Natural killer cell (primary cell): ENCODE measurements at places on chromosomes 2 and 18. TPM values are rescaled to one million over a fixed set of nuclear protein-coding genes. Genes with fewer than 3 reads are reported as not detected.

- no peak overlapping the region for H3K4me3 ChIP-seq
- H3K4me1 ChIP-seq: no peaks in the 10 kb centered on the region
- no peaks in the 10 kb centered on the region for H3K27me3 ChIP-seq
- DNase-seq: no peak
Observed at GRCh38 chr2:186887107-186888090, 38.4 kb upstream of the ZSWIM2 start.

GRCh38 chr18:4987452-4988405 lies 209.3 kb downstream of the AKAIN1 start:
- no peak overlapping the region for H3K4me3 ChIP-seq
- no peaks in the 10 kb centered on the region for H3K4me1 ChIP-seq
- no peak overlapping the region for H3K27ac ChIP-seq
- H3K27me3 ChIP-seq: no peaks in the 10 kb centered on the region
- DNase-seq: no peak

GRCh38 chr18:57084331-57085271 lies 62.3 kb upstream of the BOD1L2 start:
- no peaks in the 10 kb centered on the region for H3K36me3 ChIP-seq
- H3K4me3 ChIP-seq: no peak overlapping the region
- no peak for DNase-seq
- no peak overlapping the region for H3K27ac ChIP-seq
- H3K27me3 ChIP-seq: no peaks in the 10 kb centered on the region
- H3K4me1 ChIP-seq: peaks cover 7% of the 10 kb centered on the region

- no peaks in the 10 kb centered on the region for H3K36me3 ChIP-seq
- H3K4me1 ChIP-seq: no peaks in the 10 kb centered on the region
- no peaks in the 10 kb centered on the region for H3K27me3 ChIP-seq
- DNase-seq: no peak
Observed at GRCh38 chr2:223368481-223368880, 233.7 kb downstream of the SCG2 start.

GRCh38 chr2:39689876-39690275 lies 24.2 kb downstream of the TMEM178A start:
- no peaks in the 10 kb centered on the region for H3K27me3 ChIP-seq
- no peaks in the 10 kb centered on the region for H3K4me1 ChIP-seq
- no peak overlapping the region for H3K4me3 ChIP-seq
- no peak for DNase-seq
- H3K36me3 ChIP-seq: no peaks in the 10 kb centered on the region
- no peak overlapping the region for H3K27ac ChIP-seq

DNA sequence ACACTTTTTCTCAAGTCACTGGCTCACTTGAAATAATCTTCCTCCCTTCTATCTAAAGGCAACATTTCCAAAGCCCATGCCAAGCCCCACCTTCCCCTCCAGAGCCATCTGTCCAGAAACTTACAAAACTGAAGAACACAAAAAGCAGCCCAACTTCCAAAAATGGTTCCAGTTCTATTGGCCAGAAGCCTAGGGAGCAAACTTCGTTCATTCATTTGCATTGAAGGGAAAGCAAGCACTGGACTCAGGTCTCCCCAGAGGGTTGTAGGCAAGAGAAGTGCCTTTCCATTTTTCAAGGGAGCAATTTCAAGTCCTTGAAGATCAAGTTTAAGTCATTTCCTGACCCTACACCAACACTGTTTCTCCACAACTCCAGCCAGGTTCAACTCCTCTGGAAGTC lies 585.0 kb downstream of the BCL11A start:
- DNase-seq: no peak
- no peaks in the 10 kb centered on the region for H3K4me1 ChIP-seq
- H3K27me3 ChIP-seq: no peaks in the 10 kb centered on the region
- no peak overlapping the region for H3K27ac ChIP-seq

GRCh38 chr2:115183144-115183543 lies 740.7 kb downstream of the DPP10 start:
- H3K4me3 ChIP-seq: no peak overlapping the region
- no peak for DNase-seq
- no peaks in the 10 kb centered on the region for H3K4me1 ChIP-seq
- no peaks in the 10 kb centered on the region for H3K36me3 ChIP-seq
- no peak overlapping the region for H3K27ac ChIP-seq

DNA sequence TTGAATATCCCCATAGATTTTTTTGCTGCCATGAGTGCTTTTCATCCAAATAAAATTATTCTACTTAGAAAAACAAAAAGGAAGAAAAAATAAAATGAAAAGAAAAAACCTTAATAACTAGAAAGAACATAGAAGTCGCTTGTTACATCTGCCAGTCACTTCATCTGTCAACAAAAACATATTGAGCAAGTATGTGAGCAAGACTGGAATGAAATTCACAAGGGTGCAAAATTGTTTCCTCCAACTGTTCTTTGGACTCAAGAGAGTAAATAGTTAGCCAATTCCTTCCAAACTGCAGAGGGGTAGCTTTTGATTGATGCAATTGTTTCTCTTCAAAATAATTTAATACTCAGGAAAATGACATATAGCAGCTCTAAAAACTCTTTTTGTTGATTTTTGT lies 336.3 kb upstream of the CDH7 start:
- no peaks in the 10 kb centered on the region for H3K4me1 ChIP-seq
- no peak for DNase-seq
- H3K27me3 ChIP-seq: no peaks in the 10 kb centered on the region
- H3K4me3 ChIP-seq: no peak overlapping the region
- H3K36me3 ChIP-seq: no peaks in the 10 kb centered on the region

GRCh38 chr2:198385326-198385725 lies 580.9 kb downstream of the PLCL1 start:
- DNase-seq: no peak
- no peaks in the 10 kb centered on the region for H3K4me1 ChIP-seq
- no peak overlapping the region for H3K4me3 ChIP-seq
- no peaks in the 10 kb centered on the region for H3K36me3 ChIP-seq
- peaks cover 2% of the 10 kb centered on the region for H3K27me3 ChIP-seq

GRCh38 chr2:228181098-228182019 lies at the start of gene SPHKAP:
SPHKAP (minus strand) TSS chr2:228181687; CDS start chr2:228181598, 89 bp downstream.
- no peaks in the 10 kb centered on the region for H3K27me3 ChIP-seq
- no peak for DNase-seq
- H3K4me1 ChIP-seq: no peaks in the 10 kb centered on the region
- no peaks in the 10 kb centered on the region for H3K36me3 ChIP-seq
- H3K27ac ChIP-seq: no peak within 1 kb of the TSS

DNA sequence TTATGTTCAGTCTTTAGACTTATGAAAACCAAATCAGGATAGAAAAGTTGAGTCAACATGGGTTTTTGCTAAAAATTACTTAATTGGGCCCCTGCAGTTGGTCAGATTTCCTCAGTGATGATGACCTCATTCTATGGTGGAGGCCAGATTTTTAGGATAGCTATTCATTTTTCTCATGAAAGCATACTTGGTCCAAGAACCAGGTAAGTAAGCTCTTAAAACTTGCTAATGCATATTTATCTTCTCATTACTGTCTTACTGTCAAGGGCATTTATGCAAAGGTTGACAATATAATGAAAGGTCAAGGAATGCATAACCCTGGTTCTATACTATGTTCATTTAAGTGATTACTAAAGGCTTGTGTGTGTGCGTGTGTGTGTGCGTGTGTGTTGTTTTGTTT lies 650.6 kb downstream of the SATB2 start:
- no peaks in the 10 kb centered on the region for H3K36me3 ChIP-seq
- no peaks in the 10 kb centered on the region for H3K4me1 ChIP-seq
- no peaks in the 10 kb centered on the region for H3K27me3 ChIP-seq

DNA sequence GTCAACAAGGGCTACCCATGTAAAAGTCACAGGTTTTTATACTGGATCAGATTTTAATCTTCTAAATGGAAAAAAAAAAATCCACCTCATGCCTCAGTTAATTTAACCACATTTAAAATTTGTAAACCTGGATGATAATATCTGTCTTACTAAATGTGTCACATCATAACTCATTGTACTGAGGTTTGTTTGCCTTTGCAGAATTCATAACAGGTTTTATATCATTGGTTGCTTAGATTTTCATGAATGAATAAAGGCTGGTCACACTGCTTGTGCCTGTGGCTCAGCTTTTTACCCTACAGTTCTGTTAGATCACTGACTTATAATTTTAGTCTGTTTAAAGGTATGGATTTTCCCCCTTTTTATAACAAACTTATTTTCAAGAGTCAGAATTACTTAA lies 48.9 kb downstream of the PSMD14 start:
- no peaks in the 10 kb centered on the region for H3K27me3 ChIP-seq
- no peaks in the 10 kb centered on the region for H3K4me1 ChIP-seq
- H3K27ac ChIP-seq: no peak overlapping the region
- DNase-seq: no peak

DNA sequence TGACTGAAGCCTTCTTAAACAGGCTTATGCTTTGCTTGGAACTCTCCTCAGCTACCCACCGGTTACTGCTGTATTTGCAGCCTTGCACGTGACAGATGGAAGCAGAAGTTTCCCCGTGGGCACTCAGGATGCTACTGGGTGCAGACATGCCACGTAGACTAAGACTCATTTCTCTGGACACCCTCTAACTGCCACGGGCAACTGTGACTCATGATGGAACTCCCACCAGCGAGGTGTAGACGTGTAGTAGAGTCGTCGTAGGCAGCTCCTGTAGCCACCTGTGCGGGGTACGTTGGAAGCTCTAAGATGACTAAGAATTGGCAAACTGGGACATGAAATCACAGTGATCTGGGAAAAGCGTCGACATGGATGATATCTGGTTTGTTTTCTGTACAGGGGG lies 27.5 kb downstream of the TSHZ1 start:
- DNase-seq: no peak
- no peak overlapping the region for H3K4me3 ChIP-seq
- no peak overlapping the region for H3K27ac ChIP-seq
- peaks cover 5% of the 10 kb centered on the region for H3K4me1 ChIP-seq
- H3K27me3 ChIP-seq: no peaks in the 10 kb centered on the region

The THSD7B gene
- not detected for total RNA-seq

The MRO gene
- not detected for total RNA-seq

The CERKL gene
- not detected for total RNA-seq

The AGXT gene
- not detected for total RNA-seq

The NTSR2 gene
- not detected for total RNA-seq

The SIX2 gene
- total RNA-seq: not detected

The NEU4 gene
- 2.2 TPM for total RNA-seq

The SEPTIN10 gene
- total RNA-seq: 2.6 TPM

The CD207 gene
- not detected for total RNA-seq

The LIMS4 gene
- total RNA-seq: 0.40 TPM
